EH (cell line): ENCODE measurements at places on chromosomes 3 and 15.

GRCh38 chr3:194730365-194730764 is 44.7 kb downstream of the FAM43A start:
- no peak for DNase-seq

DNA sequence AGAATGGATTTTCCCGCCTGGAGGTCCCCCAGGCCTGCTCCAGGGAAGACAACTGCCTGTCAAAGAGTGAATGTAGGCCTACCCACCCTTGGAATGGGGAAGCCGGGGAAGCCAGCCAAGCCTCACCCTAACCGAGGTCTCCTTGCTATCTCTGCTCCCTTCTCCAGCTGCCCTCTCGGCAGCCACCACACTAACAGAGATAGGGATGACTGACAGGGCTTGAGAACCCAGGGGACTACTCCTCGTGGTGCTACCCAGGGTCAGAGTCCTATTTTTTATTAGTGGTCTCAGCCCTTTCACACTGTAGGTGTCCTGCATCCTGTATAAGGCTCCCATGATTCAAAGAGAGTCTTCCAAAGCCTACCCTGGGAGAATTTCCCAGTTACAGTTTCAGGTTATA is 160.6 kb upstream of the CHRM5 start:
- DNase-seq = no peak

- no peak for DNase-seq
Measured at GRCh38 chr15:50236433-50236832, 29.1 kb downstream of the HDC start.

DNA sequence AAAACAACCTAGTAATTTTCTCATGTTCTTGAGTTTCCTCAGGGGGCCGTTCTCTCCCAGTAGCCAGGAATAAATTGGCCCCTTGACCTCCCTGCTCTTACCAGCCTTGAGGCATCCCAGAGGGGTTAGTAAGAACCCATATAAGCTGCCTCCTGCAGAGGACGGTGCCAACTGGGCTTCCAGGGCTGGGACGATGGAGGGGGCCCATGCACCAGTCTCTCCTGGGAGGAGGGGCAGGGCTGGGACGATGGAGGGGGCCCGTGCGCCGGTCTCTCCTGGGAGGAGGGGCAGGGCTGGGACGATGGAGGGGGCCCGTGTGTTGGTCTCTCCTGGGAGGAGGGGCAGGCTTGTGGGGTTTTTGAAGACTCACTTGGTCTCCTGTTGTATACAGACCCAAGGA is 22.0 kb downstream of the LINGO1 start:
- DNase-seq = no peak

DNA sequence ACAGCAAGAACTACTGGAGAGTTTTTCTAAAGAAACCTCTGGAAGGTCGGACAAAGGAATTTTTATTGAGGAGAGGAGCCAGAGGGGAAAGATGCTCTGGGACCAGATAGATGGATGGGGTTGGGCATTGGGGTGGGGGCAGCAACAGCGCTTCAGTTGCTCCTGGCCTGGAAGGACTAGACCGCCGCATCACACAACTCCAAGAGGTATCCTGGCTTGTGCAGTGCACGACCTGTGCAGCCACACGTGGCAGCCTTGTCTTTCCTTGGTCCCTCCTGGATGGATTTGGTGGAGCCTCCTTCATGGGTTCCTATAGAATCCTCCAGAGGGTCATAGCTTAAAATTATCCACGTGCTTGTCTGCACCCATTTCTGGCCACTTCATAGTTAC is 23.0 kb downstream of the MAGEF1 start:
- no peak for DNase-seq
